ENCODE measurements at places on chromosomes 5 and 9.

GRCh38 chr5:20972419-20972925, 984.5 kb upstream of the CDH18 start:
- DNase-seq, result peak; percentile 10

DNA sequence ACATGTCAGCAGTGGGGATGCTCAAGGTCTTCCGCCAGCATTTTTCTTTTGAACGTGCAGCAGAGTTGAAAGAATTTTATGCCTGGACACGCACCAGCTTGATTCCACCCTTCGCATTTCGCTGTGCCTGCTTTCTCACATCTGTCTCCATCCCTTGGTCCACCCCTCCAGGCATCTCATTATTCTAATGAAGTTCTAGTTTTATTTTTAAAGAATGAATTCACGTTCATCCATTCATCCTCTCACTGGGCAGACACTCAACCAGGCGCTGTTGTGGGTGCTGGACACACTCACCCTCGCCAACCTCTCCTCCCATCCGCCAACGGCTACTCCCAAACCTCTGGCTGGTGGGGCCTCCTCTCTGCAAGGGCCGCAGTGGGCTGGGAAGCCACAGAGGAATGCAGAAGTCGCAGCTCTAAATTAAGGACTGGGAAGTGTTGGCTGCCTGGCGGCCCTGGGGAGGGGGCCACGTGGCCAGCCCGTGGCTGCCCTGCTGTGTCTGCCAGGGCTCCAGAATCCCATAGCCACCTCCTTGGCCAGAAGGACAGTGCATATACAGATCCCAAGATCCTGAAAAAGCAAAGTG, 6.7 kb downstream of the SUSD3 start:
- DNase-seq, result no peak

GRCh38 chr5:146564007-146564762, 48.2 kb upstream of the GPR151 start:
- no peak for DNase-seq

DNA sequence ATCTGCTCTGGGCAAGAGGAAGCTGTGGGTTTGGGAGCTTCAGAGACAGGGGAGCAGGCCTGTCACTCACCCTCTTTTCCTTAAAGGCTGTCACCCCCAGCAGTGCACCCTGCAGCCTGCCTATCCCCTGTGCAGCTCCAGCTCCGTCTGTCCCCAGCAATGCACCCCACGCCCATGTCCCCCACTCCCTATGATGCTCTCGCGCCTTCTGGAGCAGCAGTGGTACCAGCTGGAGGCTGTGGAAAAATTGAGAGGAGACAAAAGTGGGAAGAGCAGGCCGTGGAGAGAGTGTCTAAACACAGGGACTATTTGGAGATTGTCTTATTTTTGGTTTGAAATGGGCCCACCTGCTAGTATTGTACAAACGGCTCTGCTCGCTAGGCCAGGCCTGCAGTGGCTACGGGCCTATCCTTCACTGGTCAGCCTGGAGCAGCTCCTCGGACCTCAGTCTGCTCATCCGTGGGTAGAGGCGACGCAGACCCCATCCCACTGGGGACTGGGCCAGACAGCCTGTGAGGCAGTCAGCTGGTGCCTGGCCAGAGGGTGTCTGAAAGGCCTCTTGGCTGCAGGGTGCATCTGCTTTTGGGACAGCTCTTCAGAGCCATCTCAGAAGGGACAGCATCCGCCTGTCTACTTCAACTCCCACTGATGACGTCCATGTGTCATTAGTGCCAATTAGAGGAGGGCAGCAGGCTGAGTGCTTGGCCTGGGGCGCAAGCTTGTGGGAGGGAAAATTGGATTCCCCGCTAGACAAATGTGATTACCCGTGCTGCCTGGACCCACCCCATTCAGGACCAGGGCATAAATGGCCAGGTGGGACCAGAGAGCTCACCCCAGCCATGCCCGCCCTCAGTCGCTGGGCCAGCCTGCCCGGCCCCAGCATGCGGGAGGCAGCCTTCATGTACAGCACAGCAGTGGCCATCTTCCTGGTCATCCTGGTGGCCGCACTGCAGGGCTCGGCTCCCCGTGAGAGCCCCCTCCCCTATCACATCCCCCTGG, at the start of gene DBH:
Gene DBH (plus strand): TSS at position 831 of the 999 bp plus-strand sequence. CDS start 9 bp downstream, at position 840.
- DNase-seq, result no peak

- no peak for DNase-seq
Measured at GRCh38 chr5:7794311-7794710, 56.6 kb downstream of the CFAP90 start.

- no peak for DNase-seq
Measured at GRCh38 chr9:114237781-114238180, 82.4 kb downstream of the COL27A1 start.

GRCh38 chr9:102362470-102363132, 624.2 kb upstream of the GRIN3A start:
- DNase-seq, result no peak

DNA sequence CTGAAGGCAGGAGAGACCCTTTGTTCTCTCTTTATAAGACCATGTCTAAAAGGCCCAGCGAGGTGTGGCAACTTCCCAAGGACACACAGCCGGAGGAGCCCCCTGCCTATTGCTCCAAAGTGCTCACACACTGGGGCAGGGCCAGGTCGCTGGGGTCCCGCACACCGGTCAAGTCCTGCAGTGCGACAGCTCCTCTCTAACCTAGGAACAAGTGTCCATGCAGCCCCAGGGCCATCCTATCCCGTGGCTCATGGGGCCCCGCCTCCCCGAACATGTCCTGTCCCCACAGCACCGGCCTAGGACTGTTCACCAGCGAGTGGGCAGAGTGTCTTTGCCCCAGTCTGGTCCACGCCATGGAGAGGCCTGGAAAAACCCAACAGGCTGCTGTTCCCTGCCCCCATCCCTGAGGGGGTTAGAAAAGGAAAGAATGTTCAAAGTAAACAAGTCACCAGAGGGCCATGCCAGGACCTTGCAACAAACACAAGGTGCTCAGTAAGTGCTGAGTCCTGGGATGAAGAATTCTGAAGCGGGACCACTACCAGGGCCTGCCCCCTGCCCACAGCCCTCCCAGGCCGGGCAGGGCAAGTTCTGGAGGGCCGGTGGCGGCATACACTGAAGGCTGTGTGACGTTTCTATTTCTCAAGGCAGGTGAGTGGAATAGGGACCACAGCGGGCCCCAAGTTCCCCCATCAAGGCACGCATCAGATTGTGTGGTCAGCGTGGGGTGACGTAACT, 938 bp downstream of the NINJ1 start:
- no peak for DNase-seq

- DNase-seq, result no peak
Measured at GRCh38 chr9:4883326-4883873, 90.7 kb downstream of the RCL1 start.

DNA sequence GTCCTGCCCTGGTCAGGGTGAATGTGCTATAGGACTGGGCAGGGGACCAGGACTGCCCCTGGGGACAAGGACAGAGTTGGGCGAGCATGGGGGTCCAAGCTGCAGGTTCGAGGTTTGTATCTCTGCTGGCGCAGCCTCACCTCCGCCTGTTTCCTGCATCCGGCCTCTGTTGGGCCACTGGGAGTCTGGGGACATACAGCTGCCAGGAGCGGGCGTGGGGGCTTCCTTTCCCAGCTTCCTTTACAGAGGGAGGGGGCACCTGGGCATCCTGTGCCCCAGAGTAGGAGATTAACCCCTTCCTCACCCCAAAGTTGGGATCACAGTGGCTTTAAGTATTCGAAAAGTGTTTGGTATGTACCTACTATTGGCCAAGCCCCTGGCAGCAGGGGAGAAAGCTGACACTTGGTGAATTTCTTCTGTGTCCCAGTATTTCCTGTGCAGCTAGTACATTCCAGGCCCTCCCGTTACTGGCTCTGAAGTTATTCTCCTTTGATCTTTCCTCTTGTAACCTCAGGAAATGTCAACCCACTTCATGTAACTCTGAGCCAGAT, 19.0 kb downstream of the OLFML2A start:
- DNase-seq, result no peak

DNA sequence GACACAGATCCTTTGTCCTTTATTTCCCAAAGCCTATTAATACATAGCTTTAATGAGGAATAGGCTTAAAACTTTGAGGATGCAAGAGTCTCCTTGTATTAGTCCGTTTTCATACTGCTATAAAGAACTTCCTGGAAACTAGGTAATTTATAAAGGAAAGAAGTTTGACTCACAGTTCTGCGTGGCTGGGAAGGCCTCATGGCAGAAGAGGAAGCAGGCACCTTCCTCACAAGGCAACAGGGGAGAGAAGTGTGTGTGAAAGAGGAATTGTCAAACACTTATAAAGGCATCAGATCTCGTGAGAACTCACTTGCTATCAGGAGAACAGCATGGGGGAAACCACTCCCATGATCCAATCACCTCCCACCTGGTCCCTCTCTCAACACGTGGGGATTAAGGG, 5.4 kb upstream of the CLK4 start:
- no peak for DNase-seq

DNA sequence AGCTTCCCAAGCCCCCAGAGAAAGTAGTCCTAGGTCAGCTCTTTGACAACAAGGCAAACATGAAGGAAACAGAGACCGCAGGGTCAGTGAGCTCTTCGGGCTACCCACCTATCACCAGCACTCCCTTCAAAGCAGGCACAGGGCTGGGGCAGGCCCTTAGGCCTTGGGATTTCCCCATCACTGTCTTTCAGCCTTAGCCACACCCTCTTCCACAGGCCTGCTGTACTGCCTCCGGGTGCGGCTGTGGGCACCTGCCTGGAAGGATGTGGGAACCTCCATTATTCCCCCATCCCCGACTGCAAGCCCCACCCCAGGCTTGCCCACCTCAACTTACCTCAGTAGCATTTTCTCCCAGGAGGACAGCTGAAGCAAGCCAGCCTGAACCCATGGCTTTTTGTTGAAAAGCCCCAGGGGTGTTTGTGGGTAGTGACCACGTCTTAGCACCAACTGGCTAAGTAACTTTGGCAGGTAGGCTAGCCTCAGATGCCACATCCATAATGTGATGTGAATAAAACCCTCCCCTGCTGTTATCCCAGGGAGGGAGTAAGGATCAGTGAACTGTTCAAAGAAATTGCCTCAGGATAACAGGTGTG, 100.2 kb downstream of the PIK3R1 start:
- no peak for DNase-seq

- DNase-seq, result no peak
Measured at GRCh38 chr5:42810834-42811590, 680 bp downstream of the SELENOP start.

DNA sequence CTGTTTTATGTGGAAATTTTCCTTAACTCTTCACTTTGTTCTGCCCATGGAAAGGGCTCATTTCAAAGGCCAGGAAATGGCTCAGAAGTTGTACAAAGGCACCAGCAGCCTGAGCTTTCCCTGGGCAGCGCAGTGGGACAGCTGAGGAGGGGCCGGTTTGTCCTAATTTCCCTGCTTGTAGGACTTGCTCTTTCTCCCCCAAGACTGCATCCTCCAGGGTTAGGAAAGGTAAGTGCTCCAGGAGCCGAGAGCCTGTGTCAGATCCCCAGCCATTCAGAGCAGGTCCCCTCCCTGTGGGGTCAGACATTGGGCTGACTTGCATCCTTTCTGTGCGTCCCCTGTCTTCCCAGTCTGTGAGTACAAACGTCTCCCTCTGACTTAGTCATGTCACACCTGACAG, 43.5 kb downstream of the AGXT2 start:
- no peak for DNase-seq

GRCh38 chr9:79012561-79012960, 559.2 kb upstream of the TLE4 start:
- no peak for DNase-seq

GRCh38 chr9:91481972-91482371, 58.3 kb upstream of the NFIL3 start:
- DNase-seq, result no peak

- no peak for DNase-seq
Measured at GRCh38 chr5:145768863-145769262, 66.3 kb downstream of the PRELID2 start.

DNA sequence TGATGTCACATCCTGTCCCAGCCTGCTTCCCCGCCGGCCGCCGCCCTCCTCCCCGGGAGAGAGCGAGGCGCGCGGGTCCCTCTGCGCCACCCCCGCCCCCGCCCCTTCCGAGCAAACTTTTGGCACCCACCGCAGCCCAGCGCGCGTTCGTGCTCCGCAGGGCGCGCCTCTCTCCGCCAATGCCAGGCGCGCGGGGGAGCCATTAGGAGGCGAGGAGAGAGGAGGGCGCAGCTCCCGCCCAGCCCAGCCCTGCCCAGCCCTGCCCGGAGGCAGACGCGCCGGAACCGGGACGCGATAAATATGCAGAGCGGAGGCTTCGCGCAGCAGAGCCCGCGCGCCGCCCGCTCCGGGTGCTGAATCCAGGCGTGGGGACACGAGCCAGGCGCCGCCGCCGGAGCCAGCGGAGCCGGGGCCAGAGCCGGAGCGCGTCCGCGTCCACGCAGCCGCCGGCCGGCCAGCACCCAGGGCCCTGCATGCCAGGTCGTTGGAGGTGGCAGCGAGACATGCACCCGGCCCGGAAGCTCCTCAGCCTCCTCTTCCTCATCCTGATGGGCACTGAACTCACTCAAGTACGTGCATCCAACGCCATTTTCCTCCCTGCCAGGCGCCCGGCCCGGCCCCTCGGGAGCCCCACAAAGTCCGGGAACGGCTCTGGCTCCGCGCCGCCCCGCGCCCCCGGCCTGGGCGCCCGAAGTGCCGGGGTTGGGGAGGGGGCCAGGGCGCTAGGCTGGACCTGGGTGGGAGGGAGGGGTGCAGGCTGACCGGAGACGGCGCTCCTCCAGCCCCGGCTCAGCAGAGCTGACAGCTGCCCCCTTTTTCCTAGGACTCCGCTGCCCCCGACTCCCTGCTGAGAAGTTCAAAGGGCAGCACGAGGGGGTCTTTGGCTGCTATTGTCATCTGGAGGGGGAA, 12.0 kb upstream of the OLFM1 start:
- no peak for DNase-seq

- DNase-seq, result no peak
Measured at GRCh38 chr9:95670122-95670521, 153.4 kb upstream of the PTCH1 start.

DNA sequence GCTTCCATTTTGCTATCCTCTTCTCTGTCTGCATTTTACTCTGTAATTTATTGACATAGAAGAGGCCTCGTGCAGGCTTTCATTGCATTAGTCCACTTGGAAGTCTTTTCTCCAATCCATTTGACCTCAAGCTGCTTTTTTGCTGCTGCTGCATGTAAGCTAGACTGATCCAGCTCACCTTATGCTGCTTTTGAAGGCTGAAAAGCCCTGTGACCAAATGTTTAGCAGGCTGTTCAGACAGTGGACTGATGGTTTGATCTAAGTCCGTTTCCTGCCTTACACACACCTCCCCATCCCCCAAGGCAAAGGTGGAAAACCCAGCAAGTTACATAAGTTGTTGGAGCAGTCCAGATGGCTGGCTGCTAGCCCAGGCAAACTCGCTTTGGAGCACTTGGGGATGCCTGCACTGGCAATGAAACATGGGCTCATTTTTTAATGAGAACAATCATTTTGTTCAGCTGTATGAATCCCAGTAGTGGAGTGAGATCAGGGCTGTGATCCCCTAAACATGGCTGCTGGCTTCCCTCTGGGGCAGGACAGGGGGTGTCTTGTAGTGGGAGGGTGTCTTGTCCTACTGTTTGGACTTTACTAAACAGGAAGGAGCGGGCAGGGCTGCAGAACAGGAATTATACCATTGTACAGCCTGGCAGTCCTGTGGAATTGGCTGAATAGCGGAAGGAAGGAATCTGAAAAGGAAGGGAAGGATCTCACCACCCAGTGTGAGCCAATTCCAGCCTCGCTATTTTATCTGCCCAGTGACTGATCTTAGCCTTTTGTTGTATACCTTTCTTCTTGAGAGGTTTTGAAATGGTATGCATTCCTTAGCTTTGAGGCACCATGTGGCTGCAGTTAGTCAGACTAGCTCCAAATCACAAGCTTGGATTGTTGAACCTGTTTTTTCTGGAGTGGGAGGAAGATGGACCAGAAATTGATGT, 212.0 kb downstream of the ARHGAP26 start:
- DNase-seq, result no peak
